ENCODE measurements at places on chromosomes 11 and 22. TPM values are rescaled to one million over a fixed set of nuclear protein-coding genes. Genes with fewer than 3 reads are reported as not detected.

C11orf86 gene
- total RNA-seq: not detected

DENND5A gene
- 147 TPM for total RNA-seq

NAALADL1 gene
- total RNA-seq: 14.7 TPM

RASSF10 gene
- 0.27 TPM for total RNA-seq

KCNJ11 gene
- total RNA-seq: 6.6 TPM

ASRGL1 gene
- total RNA-seq: 17.0 TPM

F2 gene
- total RNA-seq: not detected

IL10RA gene
- total RNA-seq: 29.5 TPM

BIK gene
- not detected for total RNA-seq

L3MBTL2 gene
- total RNA-seq: 18.1 TPM

SYT7 gene
- 3.7 TPM for total RNA-seq

MMP7 gene
- total RNA-seq: not detected

SAA1 gene
- total RNA-seq: 11.6 TPM

CLCF1 gene
- 7.5 TPM for total RNA-seq

OR52I1 gene
- total RNA-seq: 0.13 TPM

RPUSD4 gene
- total RNA-seq: 21.0 TPM

SLC22A8 gene
- total RNA-seq: not detected

TEX54 gene
- not detected for total RNA-seq

TEF gene
- total RNA-seq: 36.5 TPM

EIF3M gene
- 153 TPM for total RNA-seq

C1QTNF4 gene
- 5.0 TPM for total RNA-seq

OR51E2 gene
- 0.45 TPM for total RNA-seq

MMP10 gene
- total RNA-seq: not detected

MDK gene
- 92.7 TPM for total RNA-seq

SLC22A9 gene
- not detected for total RNA-seq

C11orf42 gene
- not detected for total RNA-seq

KLHL35 gene
- total RNA-seq: 3.6 TPM

SLC35E4 gene
- 3.4 TPM for total RNA-seq

Measured in sciatic nerve (tissue), 2 donors.